Foreskin fibroblast (primary cell): ENCODE measurements at places on chromosomes 4 and X.

- DNase-seq = no peak
Measured at GRCh38 chr4:99640676-99641075, 17.0 kb downstream of the C4orf54 start.

- peak; percentile 94 for DNase-seq
Measured at GRCh38 chr4:184514121-184514988, 40.0 kb upstream of the IRF2 start.

DNA sequence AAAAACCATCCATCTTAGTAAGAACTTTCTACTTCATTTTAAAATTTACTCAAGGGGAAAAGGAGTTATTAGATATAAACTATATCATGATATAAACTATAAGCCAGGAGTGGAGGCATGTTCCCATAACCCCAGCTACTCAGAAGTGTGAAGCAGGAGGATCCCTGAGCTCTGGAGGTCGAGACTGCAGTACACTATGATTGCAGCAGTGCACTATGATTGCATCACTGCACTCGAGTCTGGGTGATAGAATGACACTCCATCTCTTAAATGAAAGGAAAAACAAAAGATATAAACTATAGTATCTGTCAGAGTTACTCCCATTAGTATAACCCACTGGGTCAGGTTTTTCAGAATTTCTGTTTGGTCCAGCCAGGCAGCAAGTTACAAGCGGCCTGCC is 47.6 kb downstream of the RPS3A start:
- DNase-seq = peak; percentile 26

GRCh38 chr4:80685214-80685613 is 345.3 kb upstream of the BMP3 start:
- no peak for DNase-seq

DNA sequence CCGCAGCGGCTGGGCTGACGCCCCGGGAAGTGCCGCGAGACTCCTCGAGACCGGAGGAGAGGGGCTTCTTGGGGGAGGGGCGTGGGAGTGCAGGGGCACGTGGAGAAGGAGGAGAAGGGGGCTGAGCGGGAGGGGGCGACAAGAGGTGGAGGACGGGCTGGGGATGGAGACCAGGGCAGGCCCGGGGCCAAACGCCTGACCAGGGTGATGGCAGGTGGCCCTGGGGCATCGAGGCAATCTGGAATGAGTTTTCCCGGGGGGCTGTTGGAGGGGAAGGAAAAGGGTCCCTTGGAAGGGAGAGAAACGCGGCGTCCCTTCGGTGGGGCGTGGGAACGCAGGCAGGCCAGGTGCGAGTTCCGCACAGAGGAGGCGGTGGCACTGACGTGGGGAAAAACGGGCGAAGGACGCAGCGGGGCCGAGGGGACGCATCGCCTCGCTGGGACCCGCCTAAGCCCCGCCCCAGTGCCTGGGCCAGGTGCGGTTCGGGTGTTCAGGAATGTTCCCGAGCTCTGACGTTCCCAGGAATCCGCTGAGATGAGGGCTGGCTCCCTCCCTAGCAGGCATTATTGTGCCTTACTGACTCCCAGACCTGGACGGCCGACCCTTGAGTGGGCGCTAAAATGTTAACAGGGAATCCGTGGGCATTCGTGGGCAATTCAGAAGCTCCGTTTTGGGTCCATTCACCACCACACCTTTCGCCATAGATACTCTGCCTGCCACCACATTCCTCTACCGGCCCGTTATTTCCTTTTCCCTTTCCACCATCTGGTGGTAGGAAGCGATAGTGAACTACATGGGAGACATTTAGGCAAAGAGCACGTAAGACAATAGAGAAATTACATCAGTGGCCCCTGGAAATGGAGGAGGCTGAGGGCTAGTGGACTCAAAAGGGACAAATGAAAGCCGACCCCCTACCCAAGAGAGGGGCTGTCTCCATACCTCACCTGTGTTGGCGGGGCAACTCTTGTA is 795 bp upstream of the SH3KBP1 start:
- peak; percentile 50 for DNase-seq

DNA sequence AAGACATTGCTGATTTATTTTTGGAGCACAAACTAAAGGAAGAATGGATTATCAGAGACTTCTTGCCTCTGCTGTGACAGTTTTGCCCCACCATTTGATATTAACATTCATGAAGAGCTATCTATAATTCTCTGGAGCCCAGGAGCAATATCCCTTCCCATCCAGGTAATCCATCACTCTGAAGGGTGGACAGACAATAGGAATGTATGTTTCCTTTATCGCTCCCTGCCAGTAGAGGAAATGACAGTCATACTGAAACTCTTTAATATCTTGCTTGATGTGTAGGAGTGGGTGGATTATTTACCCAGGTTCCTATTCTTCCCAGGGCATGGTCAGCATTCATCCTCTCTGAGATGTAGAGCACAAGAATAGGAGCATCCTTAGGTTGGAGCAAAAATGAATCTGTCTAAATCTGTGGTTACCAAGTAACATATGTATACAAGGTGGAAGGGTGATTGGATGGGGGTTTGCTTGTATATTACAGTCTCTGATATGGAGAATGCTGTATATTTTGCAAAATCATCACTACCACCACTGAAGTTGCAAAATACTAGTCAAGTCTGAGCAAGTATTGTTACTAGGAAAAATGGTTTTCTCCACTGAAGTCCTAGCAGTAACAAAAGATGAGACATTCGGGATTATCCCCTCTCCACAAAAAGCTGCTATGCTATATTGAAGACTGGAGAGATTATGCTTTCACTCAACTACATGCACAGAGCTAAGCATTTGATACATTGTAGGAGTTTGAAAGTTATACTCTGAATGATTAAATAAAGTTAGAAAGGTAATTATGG is 151.6 kb downstream of the CBLL2 start:
- no peak for DNase-seq

GRCh38 chr4:31045151-31045550 is 325.0 kb downstream of the PCDH7 start:
- no peak for DNase-seq

GRCh38 chrX:23783589-23784469 is 856 bp downstream of the SAT1 start:
- DNase-seq = no peak

GRCh38 chr4:8341691-8342090 is 72.1 kb downstream of the HTRA3 start:
- DNase-seq = no peak

- peak; percentile 96 for DNase-seq
Measured at GRCh38 chr4:184355111-184355604, 119.2 kb downstream of the IRF2 start.

- DNase-seq = no peak
Measured at GRCh38 chr4:48121180-48121579, 12.9 kb downstream of the TXK start.

DNA sequence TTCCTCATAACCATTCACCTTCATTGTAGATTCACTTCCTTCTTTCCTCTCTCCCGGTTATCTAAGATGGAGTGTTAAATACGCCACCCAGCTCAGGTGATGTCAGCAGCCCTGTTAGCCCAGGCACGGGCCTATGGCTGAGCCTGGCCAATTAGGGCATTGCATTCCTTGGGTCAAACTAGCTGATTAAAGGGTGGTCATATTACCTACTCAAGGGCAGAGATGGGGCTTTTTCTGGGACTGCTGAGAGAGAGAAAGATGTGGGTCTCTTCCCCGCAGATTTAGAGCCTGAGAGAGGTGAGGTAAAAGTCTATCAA is 39.9 kb upstream of the AFAP1 start:
- no peak for DNase-seq

DNA sequence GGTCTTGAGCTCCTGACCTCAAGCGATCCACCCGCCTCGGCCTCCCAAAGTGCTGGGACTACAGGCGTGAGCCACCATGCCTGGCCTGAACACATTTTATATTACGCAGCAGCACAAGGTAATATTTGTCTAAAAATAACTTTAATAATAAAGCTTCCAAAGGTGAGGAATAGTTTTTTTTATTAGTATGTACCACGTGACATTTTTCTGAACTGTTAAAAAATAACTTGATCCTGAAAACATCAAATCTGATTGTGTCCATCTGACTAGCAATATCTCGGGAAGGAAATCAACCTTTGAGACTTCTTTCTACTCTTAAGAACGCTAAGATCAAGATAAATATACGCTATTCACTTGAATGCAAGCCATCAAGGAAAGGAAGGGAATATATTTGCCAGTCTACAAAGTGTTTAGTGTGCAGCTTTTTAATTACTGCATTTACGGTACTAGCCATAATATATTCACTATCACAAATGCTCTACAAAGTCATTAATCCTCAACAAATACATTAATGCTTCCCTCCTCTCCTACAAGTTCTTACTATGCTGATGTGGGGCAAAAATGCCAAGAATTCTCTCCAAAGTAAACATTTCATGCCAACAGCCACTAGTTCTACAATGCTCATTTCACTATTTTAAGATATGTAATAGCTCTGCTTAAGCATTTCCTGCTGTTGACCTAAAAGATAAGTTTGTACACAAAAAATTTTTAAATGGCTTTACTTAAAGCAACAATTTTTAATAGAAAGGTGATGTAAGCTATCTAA is 143.6 kb downstream of the APBB2 start:
- peak; percentile 36 for DNase-seq

DNA sequence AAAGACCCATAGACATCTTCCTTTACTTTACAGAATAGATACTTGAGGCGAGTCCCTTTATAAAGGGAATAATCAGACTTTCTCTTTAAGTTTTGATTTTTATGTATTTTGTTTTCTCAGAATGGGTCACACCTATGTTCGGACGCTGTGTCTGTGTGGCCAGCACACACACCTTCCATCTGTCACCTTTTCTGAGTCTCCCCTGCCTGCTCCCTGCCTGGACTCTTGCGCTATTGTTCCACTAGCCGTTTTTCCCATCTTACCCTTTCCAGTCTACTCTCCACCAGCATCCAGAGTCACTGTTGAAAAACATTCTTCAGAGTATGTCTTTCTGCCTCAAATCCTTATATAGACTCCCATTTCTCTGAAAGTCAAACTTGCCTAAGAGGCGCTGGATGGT is 236.1 kb downstream of the MAML3 start:
- no peak for DNase-seq

DNA sequence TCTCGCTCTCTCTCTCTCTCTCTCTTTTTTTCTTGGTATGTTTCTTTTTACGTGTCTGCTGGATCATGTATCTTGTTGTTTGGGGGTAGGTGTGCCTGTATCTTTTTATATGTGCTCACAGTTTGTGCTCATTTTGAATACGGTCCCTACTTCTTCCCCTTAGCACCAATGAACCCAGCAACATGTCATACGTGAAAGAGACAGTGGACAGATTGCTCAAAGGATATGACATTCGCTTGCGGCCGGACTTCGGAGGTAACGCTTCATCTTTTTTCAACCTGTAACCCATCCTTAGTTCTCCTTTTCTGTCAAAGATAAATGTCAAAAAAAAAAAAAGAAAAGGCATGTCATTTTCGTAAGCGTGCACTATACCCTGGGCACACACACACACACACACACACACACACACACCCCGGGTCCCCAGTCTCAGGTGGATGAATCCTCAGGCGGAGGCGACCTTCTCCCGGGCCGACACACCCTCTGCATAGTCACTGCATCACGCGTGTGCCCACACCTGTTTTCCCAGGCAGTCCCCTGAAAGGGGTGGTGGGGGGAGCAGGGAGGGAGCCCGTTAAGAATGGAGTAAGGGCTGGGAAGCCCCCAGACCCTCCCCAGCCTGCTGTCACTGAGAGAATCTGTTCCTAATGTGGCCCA is 511 bp downstream of the GABRB1 start:
- no peak for DNase-seq

- DNase-seq = peak; percentile 95
Measured at GRCh38 chr4:156321203-156321602, 367.5 kb upstream of the CTSO start.

GRCh38 chrX:109940411-109940810 is 62.5 kb upstream of the TMEM164 start:
- DNase-seq = no peak

DNA sequence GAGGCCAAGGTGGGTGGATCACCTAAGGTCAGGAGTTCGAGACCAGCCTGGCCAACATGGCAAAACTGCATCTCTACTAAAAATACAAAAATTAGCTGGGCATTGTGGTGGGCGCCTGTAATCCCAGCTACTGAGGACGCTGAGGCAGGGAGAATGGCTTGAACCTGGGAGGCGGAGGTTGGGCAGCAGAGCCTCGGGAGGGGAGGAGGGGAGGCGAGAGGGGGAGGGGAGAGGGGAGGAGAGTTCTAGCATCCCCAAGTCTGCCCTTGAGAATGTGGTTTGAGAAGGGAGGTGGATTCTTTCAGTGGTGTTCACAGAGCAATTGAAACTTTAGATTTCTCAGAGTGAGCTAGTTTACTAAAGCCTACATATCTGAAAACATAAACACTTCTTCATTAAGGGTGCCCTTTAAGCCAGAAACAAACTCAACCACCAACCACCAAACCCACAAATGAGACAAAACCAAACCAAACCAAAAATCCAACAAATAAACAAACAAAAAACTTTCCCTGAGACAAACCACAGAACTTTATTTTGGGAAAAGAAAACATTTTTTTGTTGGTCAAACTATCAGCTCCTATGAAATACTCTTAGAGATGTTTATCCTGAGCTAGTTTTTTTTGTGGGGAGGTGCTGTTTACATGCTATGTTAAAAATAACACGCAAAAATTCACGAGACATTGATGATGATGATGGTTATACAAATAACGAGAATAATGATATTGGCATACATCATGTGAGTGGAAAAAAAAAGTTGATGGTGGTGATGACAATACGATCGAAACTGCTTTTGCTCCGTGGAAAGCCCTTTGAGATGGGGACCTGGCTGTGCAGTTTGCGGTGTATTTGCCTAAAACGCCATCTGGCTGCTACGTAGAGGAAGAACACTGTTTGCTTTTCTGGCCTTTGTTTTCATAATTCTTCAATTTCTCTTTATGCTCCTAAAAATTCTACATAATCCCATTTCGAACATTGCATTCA is 98.2 kb upstream of the PRKX start:
- DNase-seq = no peak

GRCh38 chrX:31199056-31199839 is 127.4 kb upstream of the FTHL17 start:
- DNase-seq = peak; percentile 62

DNA sequence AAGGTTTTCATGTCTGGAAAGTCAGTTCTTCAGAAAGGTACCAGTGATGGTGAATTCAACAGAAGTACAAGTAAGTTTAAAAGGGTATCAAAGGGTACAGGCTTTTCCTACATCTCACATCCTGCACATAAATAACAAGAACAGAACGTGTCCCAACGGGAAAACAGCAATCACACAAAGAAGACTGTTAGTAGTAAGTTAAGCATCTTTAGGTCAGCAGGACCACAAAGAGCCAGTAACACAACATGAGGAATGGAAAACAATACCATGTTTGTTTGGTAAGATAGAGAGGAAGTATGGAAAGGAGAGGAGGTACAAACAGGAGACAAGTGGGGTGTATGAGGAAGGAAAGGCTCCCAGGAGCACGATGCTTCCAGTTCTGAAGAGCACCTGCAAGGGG is 43.2 kb downstream of the SAT1 start:
- no peak for DNase-seq

- no peak for DNase-seq
Measured at GRCh38 chr4:39166669-39167068, 15.7 kb upstream of the WDR19 start.
